Stimulated activated CD8-positive, alpha-beta memory T cell treated with anti-CD3 and anti-CD28 coated beads, Interleukin-2, amount 100 ng/mL, for 1 hour (primary cell): ENCODE measurements at places on chromosomes 1 and 21.

GRCh38 chr1:222240536-222241181 lies 307.2 kb downstream of the HHIPL2 start:
- DNase-seq, result no peak

DNA sequence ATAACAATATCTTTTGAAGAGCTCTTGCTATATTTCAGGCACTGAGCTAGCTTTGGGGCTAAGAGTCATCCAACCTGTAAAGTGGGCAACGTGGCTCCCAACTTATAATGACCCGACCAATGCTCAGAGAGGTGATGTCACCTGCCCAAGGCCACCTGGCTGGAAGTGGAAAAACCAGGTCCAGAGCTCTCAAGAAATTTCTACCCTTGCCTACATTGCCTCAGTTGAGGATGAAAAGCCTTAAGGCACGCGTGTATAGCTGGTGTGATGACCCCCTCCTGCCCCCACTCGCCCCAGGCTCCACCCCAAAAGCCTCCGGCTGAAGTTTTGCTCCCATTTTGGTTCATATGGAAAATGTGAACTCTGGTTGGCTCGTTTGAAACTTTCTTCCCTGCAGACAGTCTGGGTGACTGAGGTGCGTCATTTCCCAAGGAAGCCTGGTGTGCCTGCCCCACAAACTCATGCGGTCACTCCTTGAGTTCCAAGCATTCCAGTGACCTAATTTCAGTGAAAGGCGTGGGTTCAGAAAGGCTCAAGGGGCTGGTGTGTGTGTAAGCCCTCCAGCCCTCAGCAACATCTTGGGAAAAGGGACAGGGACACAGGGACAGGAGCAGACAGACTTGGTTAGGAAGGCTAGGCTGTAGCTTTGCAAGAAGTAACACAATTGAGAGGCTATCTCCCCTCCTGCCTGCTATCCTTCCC lies 20.5 kb downstream of the HTR1D start:
- DNase-seq, result no peak

GRCh38 chr1:98196012-98196411 lies 275.2 kb upstream of the DPYD start:
- DNase-seq, result no peak

GRCh38 chr1:232486454-232487207 lies 143.3 kb downstream of the SIPA1L2 start:
- no peak for DNase-seq

GRCh38 chr1:233019778-233020325 lies 69.4 kb downstream of the NTPCR start:
- no peak for DNase-seq
